ENCODE measurements at places on chromosomes 3 and 15. TPM values are rescaled to one million over a fixed set of nuclear protein-coding genes. Genes with fewer than 3 reads are reported as not detected.

The SAMD7 gene
- total RNA-seq: 0.68 TPM

The SLC38A3 gene
- total RNA-seq: 5.4 TPM

DNA sequence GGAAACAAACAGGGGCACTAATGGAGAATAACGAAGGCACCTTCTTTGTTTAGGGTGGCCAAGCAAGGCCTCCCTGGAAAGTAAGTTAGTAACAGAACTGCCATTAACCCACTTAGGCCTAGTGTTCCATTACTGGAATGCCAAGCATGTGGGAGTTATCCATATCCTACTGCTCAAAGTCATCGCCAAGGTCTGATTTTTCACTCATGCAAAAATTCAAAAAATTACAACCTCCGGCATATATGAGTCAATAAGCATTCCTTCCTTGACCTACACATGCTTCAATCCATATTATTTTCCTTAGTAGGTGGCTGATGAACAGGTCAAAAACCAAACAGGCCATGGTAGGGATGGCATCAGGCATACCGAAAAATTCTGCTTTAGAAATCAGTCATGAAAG, 1097.2 kb downstream of the FHIT start:
- no peak overlapping the region for H3K4me3 ChIP-seq
- H3K36me3 ChIP-seq: no peaks in the 10 kb centered on the region
- no peaks in the 10 kb centered on the region for H3K4me1 ChIP-seq
- no peak overlapping the region for H3K27ac ChIP-seq
- DNase-seq: no peak

- no peak for DNase-seq
- no peak overlapping the region for H3K4me3 ChIP-seq
- H3K27me3 ChIP-seq: no peaks in the 10 kb centered on the region
- no peak overlapping the region for H3K27ac ChIP-seq
- no peaks in the 10 kb centered on the region for H3K36me3 ChIP-seq
Measured at GRCh38 chr3:14305324-14305723, 97.1 kb upstream of the SLC6A6 start.

DNA sequence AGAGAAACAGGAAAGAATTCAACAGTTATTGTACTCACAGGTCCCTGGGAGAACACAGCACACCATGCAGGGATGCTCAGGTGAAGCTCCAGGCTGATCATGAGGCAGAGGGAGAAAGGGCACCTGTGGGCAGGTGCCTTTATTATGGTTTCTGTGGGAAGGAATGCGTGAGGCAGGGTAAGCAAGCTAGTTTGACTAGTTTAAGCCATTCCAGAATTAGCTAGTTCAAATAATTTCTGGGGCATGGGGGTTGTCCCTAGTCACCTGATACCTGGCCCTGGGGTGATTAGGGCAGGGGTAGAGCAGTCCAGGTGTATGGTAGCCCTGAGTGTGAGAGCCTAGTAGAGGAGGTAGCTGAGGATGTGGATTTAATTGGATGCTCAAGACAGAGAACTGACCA, 47.9 kb upstream of the DCLK3 start:
- H3K4me3 ChIP-seq: no peak overlapping the region
- DNase-seq: no peak
- no peaks in the 10 kb centered on the region for H3K4me1 ChIP-seq
- H3K27ac ChIP-seq: no peak overlapping the region
- no peaks in the 10 kb centered on the region for H3K36me3 ChIP-seq

DNA sequence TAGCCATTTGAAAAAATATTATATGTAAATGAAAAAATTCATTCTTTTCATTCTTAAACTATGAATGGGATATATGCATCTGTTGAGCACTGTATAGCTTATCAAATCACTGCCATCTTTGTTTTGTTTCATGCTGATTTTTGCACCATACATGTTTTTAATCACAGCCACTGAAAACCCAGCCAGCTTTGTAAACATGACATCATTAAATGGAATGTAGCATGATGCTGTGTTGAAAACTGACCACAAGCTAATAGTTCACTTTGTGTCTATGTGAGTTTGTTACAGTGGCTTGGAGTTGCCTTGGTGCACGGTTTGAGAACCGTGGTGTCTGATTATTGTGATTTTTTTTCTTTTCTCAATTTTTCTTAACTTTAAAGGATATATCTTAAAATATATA, 75.7 kb downstream of the GMPS start:
- no peak overlapping the region for H3K4me3 ChIP-seq
- no peak for DNase-seq
- H3K36me3 ChIP-seq: no peaks in the 10 kb centered on the region
- no peaks in the 10 kb centered on the region for H3K27me3 ChIP-seq

GRCh38 chr3:158631981-158632380, 12.3 kb upstream of the GFM1 start:
- no peaks in the 10 kb centered on the region for H3K4me1 ChIP-seq
- DNase-seq: no peak
- H3K4me3 ChIP-seq: no peak overlapping the region
- no peaks in the 10 kb centered on the region for H3K36me3 ChIP-seq

DNA sequence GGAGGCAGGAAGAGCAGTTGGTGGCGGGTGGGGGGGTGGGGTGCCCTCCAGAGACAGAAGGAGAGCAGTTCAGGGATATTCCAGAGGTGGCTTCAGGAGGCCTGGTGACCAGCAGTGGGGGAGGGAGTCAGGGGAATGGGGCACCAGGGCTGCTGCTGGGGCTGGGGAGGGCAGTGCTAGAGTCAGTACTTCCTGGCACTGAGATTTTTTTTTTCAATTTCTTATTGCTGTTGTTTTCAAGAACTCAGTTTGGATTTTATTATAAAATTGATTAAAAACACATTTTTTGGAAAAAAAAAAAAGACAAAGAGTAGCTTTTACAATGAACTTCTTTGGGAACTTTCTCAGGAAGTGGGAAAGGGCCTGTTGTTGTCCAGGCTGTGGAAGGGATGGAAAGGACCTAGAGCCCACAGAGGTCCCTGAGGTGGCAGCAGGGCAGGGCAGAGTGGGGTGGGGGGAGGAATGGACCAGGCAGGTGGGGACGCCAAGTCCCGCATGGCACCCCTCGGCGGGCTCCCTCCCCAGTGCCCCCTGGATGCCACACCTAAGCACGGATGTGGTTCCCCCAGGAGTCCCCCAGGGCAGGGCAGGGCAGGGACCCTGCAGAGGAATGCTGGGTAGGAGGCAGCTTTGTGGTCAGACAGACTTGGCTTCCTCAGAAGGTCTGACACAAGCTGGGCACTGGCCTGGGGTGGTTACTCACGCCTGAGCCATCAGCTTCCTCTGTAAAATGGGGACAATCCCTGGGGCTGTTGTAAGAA, 8.5 kb upstream of the ANPEP start:
- H3K4me3 ChIP-seq: no peak overlapping the region
- H3K36me3 ChIP-seq: no peaks in the 10 kb centered on the region
- no peak overlapping the region for H3K27ac ChIP-seq
- DNase-seq: no peak
- H3K4me1 ChIP-seq: peaks cover 1% of the 10 kb centered on the region
- H3K27me3 ChIP-seq: no peaks in the 10 kb centered on the region
